NCI-H1694 (cell line): ENCODE measurements at places on chromosomes 2 and 18.

DNA sequence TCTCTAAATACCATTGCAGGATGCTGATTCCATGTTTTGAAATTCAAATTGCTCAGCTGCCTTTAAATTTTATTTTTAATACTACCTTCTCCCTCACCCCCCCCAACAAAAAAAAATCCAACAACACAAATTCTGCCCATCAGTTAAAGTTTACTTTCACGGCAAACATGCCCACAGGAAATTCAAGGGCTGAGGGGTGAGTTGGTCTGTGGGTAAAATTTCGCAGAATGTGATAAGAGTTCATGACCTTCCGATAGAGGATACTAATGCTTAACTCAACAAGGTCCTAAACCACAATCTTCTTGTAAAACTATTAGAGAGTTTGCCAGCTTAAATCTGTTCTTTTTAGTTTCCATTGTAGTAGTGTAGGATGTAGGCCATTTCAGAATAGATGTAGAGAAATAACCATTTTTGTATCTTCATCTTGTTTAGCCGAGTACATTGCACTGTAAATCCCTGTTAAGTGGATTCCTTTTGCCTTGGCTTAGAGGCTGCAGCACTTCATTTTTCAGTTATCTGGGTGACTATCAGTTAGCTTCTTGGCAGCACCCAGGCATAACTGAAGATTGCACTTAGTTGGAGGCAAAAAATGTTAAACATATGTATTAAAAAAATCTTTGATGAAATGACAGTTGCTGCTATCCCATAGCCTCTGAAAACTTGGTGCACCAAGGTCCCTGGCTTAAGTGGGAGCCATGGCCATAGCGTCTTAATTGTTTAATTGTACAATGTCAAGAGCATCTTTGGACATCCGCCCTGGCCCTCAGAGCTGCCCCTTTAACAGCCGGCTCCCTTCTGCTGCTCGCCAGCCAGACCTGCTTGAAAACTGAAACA is 232.3 kb downstream of the HAUS1 start:
- DNase-seq: no peak

DNA sequence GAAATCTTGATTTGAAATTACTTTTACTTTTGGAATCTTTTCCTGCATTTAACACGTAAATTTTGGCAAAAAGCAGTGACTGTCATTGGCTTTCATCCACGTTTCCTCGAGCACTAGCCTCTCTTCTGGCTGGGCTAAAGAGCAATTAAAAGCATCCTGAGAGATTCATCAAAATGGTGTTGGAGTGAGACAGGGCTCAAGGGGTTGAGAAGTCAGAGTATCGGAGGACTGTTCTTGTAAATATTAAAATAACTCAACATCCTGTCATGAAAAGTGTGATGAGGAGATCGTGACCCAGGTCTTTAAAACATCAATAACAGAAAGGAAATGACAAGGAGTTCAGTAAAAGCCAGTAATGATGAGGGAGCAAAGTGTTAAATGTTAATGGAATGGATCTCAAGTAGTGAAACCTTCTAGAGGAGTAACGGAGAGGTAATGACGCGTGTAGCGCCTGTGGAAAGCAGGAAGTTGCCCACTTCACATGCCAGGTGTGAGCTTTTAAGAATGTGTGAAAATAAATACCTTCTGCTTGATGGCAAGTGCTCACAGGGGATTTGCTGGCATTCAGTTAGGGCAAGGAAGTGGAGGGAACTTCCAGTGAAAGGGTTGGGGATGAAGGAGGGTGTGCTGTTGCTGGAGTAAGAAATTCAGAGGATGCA is 754.4 kb downstream of the ADCYAP1 start:
- no peak for DNase-seq

GRCh38 chr2:160387558-160388262 is 105.9 kb downstream of the RBMS1 start:
- DNase-seq: no peak

GRCh38 chr2:46893269-46893939 is 22.2 kb downstream of the MCFD2 start:
- DNase-seq: no peak

DNA sequence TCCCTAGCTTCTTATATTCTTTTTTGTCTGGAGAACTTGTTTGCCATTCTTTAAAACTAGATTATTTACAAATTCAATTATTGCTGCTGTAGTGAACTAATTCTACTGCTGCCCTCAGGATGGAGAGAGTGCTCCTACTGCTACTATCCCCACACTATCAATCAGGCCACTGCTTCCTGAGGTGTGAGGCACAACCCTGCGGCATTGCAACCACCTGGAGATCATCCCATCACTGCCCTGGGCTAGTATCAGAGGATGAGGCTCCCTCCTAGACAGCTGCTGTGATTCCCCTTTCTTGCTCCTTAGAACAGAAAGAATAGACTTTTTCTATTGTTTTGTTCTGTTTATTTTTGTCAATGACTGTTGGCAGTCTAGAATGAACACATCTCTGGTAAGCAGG is 146.6 kb downstream of the CDH19 start:
- DNase-seq: no peak
